ENCODE measurements at places on chromosomes 6 and 20.

DNA sequence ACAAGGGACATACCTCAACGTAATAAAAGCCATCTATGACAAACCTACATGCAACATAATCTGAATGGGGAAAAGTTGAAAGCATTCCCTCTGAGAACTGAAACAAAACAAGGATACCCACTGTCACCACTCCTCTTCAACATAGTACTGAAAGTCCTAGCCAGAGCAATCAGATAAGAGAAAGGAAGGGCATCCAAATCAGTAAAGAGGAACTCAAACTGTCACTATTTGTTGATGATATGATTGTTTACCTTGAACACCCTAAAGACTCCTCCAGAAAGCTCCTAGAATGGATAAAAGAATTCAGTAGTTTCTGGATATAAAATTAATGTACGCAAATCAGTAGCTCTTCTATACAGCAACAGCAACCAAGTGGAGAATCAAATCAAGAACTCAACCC, 39.4 kb downstream of the ZNF311 start:
- no peak for DNase-seq

DNA sequence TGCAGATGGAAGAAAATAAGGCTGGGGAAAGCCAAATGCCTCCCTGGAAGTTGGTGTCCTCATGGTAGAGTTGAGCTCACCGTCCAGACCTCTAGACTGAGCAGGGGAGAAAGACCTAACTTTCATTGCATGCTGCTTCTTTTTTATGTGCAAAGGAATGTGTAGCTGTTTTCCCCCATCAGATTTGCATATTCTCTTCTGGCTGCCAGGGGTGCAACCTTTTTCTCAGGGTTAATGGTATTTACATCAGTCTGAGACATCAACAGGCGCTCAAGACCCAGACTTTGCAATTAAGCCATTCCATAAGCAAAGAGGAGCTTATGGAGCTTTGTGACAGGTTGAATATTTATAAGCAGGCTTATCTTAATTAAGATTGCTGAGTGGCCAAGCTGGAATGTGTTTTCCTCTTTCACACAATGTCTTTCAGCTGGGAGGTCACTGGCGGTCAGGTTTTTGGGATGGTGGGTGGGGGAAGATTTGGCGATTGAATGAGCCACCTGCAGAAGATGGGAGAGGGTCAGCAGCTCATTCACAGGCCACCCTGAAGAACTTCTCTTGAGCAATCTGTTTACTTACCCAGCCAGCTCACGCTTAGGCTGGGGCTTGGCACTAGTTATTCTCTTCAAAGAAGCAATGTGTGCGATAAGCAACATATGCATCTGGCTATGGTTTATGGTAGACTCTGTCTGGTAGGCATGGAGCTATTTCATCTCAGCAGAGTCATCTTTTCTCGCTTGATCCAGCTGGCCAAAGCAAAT, 88.6 kb downstream of the SCP2D1 start:
- DNase-seq = no peak

DNA sequence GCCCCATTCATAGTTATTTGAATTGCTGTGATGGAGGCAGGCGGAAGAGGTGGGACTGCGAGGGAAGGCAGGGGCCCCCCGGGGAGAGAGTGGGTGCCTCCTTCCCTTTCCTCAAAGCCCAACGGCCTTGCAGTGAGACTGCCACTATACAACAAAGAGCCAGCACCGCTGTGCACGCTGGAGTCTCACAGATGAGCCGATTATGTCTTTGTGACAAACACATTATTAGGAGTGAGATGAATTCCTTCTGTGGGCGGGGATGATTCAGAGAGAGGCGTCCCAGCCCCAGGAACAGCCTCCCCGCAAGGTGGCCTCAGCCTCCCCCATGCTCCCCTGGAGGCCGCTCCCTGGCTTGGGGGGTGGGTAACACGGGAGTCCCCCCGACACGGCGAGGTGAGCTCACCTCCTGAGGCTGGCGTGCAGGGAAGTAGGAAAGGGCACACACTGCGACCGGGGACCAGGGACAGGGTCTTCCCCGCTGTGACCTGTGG, 26.7 kb downstream of the NTSR1 start:
- no peak for DNase-seq

DNA sequence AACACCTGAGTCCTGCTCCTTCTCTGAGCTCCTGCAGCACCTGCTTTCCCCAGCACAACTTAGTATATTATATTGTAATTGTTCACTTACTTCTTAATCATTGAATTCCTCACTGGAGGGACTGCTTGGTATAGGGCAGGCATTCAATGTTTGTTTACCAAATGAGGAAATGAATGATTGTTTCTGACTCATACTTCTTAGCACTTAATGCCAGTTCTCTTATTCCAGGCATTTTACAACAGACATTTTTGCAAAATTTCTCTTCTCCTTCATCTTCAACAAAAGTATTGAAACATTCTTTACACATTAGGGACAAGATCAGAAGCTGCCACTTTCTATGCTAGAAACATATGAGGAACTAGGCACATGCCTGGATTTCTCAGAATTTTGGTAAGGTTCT, 119.4 kb downstream of the TBX18 start:
- no peak for DNase-seq

- no peak for DNase-seq
Measured at GRCh38 chr20:41627611-41628244, 9.6 kb upstream of the CHD6 start.

- DNase-seq = no peak
Measured at GRCh38 chr6:131949620-131949908, 1.6 kb downstream of the CCN2 start.

DNA sequence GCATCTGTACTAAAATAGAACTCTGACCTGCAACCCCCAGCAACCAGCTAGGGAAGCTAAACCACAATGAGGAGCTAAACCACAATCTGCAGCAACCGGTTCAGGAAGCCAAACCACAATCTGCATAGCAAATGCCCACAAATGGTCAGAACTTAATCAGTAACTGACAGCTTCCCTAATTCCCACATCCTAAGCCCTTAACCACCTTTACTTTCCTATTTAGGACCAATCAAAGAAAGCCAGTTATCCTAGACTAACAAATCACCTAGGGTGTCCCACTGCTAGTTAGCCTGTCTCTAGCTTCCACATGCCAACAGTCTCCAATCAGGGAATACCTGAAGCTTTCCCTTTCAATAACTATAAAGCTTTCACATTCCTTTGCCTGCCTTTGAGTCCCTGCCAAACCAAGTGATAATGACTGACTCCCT, 424.6 kb upstream of the PTCHD4 start:
- no peak for DNase-seq

DNA sequence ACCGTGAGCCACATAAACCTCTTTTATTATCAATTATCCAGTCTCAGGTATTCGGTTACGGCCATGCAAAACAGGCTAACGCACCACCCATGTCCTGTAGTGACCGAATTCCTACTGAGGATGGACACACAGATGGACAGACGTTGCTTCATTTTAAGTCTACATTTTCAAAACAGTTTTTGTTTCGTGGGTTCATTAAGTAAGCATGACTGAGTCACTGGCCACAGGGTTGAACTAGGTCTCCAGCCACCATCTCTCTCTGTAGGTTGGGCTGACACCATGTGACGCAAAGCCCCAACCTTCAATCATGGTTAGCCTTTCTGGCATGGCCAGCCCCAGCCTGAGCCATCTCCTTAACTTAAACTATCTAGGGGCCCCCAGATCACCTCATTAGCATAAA, 110.0 kb upstream of the SLC22A23 start:
- DNase-seq = no peak

DNA sequence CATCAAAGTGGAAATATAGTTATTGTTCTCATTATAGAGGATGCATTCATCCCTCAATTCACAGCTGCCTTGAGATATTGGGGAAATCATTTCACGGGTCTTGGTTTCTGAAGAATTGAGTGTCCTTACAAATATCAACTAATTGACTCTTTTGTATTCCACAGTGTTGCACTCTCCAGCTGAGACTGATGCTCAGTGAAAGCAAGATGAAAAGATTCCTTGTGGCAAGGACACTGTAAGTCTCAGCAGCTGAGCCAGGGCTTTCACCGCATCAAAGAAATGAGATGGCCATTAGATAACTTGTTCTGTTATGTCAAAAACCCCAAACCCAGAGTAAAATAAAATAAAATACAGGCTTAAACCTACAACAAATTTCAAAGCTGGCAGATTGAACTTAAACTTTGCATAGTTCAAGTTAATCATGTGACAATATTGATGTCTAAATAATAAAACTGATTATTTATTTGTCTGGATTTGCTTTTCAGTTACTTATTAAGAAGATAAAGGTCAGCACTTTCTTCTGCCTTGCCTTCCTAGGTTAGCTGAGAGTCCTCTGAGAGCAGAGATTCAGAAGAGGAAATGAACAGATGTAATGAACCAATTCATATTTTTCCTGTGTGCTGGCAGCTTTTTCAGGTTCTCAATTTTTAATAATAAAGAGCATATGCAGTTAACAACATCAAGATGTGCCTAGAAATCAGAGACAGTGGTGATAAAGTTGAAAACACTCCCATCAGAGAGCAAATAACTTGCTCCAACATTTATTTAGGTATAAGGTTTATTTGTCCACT, 82.4 kb upstream of the SMLR1 start:
- no peak for DNase-seq

- no peak for DNase-seq
Measured at GRCh38 chr20:37449276-37449675, 71.8 kb upstream of the NNAT start.

DNA sequence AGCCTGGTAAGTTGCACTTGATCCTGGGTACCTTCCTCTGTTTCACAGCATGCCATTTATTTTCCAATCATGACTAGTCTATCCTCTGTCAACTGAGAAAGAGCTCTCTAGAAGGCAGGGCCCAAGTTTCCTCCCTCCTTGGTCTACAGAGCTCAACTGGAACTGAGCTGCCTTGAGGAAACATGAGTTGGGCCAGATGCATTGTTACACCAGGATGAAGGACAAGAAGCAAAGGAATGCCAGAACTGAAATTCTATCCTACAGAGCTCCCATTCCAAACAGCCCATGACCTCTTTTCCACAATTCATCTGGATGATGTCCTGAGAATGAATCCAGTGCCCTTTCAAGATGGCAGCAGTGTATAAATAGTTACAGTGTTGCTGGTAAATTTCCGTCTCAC, 66.7 kb upstream of the E2F3 start:
- no peak for DNase-seq

- no peak for DNase-seq
Measured at GRCh38 chr20:47675190-47676142, 109.8 kb downstream of the SULF2 start.

DNA sequence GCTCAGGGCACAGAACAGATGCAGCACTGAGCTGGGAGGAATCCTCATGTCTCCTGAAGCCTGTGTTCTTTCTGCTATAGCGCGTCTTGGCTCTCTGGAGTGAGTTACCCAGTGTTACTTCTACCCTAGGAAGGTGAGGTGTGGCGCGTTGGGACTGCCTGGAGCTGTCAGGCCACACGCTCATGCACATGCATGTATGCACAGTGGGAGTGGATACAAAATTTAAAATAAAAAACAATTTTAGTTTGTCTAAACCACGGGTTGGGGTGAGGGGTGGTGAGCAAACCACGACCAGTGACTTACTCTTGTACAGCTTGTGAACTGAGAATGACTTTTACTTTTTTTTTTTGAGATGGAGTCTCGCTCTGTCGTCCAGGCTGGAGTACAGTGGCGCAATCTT, 298.6 kb upstream of the SUPT3H start:
- no peak for DNase-seq

DNA sequence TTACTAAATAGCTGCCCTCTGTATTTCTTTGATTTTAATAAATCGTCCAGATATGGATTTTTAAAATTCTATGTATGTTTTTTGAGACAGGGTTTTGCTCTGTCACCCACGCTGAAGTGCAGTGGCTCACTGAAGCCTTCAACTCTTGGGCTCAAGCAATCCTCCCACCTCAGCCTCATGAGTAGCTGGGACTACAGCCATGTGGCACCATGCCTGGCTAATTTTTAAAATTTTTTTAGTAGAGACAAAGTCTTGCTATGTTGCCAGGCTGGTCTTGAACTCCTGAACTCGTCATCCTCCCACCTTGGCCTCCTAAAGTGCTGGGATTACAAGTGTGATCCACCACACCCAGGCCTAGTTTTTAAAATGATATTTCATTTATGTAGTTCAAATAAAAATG, 47.4 kb upstream of the DDR1 start:
- no peak for DNase-seq

GRCh38 chr20:40959325-40960092, 69.1 kb upstream of the TOP1 start:
- no peak for DNase-seq

DNA sequence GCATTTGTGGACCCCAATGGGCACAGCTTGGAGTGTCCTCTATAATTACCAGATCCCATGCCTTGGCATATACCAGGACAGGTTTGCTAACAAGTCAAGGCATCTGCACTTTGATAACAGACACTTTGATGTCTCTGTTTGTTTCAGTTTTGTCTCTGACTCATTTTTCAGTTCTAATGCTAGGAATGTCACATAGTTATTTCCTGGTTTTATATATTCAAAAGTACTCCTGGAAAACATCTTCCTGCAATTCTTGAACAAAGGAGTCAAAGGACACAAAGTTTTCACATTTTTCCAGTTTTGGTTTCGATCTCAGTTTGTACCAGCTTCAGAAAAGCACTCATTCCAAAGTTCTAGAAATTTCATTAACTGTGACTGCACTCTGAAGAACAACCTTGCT, 188.1 kb downstream of the FOXC1 start:
- DNase-seq = no peak

GRCh38 chr6:144664281-144664680, 379.1 kb downstream of the UTRN start:
- no peak for DNase-seq

DNA sequence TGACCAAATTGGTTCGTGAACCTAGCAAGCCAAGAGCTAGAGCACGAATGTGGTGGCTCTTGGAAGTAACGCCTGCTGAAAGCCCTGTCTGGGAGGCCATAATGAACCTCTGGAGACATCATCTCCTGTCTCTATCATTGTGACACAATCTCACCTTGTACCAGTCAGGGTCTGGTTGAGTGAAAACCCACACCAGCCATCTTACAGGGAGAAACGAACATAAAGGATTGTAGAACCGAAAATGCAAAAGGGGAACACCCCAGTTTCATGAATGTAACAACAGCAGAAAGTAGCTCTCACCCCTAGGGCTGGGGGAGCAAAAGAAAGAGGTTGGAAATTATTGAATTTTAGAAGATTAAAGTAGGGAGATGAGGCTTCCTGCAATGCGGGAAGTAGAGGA, 50.9 kb upstream of the TAB2 start:
- DNase-seq = no peak

GRCh38 chr6:78916411-78916810, 49.1 kb downstream of the IRAK1BP1 start:
- DNase-seq = no peak

DNA sequence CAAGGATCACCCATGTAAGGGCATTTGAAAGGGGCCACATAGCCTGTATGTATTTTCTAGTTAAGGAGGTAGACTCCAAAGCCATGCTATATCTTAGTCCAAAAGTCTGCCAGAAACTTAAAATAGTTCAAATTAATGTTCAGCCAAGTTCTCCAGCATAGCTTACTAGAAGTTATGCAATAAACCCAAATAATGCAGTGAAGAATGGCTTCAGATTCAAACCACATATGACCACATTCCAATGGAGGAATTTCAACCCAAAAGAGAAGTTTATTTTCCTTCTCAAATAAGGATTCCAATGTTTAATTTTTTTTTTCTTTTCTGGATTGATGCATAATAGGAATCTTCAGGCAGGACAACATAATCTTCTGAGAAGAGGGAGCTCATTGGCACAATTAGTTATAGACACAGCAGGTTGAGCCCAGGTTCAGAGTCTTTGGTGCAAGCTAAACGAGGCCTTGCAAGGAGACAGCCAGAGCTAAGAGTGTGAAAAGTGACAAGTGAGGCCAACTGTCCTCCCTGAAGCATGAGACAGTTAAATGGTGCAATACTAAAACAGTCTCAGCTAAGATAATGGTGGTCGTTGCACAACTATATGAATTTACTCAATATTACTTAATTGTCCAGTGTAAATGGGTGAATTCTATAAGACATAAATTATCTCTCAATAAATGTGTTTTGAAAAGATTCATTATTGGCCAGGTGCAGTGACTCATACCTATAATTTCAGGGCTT, 598.8 kb upstream of the CDH4 start:
- DNase-seq = no peak
